Left ventricle myocardium inferior (tissue), 1 donor: ENCODE measurements at places on chromosomes 1 and 21. TPM values are rescaled to one million over a fixed set of nuclear protein-coding genes. Genes with fewer than 3 reads are reported as not detected.

GRCh38 chr1:27473755-27474154, 16.2 kb downstream of the WASF2 start:
- no peak for DNase-seq

The C1orf226 gene
- total RNA-seq = 8.7 TPM

- no peak for DNase-seq
These were observed 11.8 kb upstream of the RAP1GAP start for GRCh38 chr1:21680918-21681317.

DNA sequence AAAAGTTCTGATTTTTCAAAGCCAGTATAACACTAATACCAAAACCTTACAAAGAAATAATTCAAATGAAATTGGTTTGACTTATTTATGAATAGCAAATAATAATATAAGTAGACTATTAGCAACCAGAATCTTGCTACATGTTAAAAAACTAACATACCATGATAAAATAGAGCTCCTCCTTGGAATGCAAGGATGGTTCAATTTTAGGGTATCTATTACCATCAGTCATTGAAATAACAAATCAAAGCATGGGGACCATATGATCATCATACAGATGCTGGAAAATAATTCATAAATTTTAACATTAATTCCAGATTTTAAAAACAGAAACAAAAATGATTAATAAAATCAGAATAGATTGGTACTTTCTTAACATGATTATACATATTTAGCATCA, 66.3 kb downstream of the RRAGC start:
- no peak for DNase-seq

- no peak for DNase-seq
These were observed 15.1 kb upstream of the COP1 start for GRCh38 chr1:176222196-176222595.

The SPATA21 gene
- total RNA-seq = not detected

- peak; percentile 77 for DNase-seq
These were observed 3.5 kb downstream of the HSPG2 start for GRCh38 chr1:21933397-21934248.

The C1orf122 gene
- total RNA-seq = 47.3 TPM

GRCh38 chr1:179168536-179168935, 60.9 kb downstream of the ABL2 start:
- DNase-seq = no peak

DNA sequence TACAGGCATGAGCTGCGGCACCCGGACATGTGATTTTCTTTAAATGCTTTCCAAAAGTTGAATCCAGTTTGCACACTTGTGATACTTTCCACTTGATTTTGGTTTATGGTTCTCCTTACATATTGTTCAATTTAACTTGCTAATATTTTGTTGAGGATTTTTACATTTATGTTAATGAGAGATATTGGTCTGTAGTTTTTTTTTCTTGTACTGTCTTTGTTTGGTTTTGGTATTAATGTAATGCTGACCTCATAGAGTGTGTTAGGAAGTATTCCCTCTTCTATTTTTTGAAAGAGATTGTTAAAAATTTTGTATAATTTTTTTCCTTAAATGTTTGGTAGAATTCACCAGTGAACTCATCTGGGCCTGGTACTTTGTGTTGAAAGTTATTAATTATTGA, 34.6 kb upstream of the LPGAT1 start:
- no peak for DNase-seq

- no peak for DNase-seq
These were observed 37.1 kb downstream of the STYXL2 start for GRCh38 chr1:167130829-167131510.

DNA sequence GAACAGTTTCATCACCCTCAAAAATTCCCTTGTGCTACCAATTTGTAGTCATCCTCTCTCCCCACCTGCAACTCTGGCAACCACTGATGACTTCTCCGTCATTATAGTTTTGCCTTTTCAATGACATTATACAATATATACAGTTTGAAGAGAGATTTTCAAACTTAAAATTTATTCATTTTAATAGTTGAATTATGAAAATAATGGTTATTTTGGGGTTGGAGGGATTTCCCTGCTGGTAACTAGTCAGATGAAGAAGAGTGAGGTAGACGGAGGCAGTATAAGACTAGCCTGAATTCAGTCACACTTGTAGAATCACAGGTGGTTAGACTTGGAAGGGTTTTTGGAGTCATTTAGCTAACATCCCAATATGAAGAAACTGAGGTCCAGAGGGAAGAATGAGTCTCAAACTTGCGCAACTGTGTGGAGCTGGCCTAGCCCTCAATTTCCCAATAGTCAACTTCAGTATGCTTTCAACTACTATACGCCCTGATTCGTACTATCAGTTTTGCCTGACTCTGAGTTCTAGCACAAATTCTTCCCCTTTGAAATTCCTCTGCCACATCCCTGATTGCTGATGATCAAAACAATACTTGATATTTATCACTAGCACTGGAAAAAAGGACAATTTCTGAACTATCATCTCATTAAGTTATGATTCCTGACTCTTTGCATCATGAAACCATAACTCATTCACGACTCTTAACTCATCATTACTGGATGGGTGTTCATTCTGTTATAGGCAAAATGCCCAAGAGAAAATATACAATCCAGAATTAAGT, 54.2 kb downstream of the VANGL2 start:
- no peak for DNase-seq

DNA sequence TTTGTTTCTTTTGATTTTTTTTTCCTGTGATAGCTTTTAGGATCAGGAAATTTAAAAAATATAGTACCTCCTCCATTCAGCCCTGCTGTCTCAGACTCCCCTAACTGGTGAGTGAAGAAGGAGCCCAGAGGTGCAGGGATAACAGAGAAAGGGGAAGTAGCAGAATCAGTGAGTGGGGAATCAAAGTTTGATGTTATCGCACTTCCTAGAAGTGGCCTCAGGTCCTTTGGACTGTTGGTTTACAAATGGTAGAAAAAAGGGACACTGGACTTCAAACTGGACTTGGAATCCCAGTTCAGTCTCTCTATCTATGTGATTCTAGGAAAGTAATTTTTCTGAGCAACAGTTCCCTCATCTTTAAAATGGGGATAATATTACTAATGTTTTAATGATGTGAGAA, 99.5 kb downstream of the FGGY start:
- DNase-seq = no peak

- DNase-seq = no peak
These were observed 26.6 kb downstream of the TENT5C start for GRCh38 chr1:117632269-117633067.

DNA sequence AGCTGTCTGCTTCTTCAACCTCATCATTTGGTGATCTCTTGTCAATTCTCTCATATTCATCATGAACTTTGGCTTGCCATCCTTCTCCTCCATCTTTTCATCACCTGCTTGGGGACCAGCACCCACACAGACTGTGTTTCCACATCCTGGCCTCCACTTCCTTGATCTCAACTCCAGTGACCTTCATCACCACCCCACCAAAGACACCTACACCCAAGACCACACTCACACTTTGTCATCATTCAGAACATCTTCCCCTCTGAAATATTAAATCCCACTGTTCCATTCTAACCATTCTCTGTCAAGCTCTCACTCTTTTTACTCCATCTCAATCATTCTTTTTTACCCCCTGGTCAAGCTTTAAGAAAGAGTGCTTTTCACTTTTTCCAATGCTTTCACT, 115.5 kb upstream of the VAV3 start:
- DNase-seq = no peak

The SELL gene
- 1.2 TPM for total RNA-seq

The RAB42 gene
- total RNA-seq = 1.2 TPM

- DNase-seq = no peak
These were observed 35.4 kb upstream of the SCMH1 start for GRCh38 chr1:41277371-41277975.

DNA sequence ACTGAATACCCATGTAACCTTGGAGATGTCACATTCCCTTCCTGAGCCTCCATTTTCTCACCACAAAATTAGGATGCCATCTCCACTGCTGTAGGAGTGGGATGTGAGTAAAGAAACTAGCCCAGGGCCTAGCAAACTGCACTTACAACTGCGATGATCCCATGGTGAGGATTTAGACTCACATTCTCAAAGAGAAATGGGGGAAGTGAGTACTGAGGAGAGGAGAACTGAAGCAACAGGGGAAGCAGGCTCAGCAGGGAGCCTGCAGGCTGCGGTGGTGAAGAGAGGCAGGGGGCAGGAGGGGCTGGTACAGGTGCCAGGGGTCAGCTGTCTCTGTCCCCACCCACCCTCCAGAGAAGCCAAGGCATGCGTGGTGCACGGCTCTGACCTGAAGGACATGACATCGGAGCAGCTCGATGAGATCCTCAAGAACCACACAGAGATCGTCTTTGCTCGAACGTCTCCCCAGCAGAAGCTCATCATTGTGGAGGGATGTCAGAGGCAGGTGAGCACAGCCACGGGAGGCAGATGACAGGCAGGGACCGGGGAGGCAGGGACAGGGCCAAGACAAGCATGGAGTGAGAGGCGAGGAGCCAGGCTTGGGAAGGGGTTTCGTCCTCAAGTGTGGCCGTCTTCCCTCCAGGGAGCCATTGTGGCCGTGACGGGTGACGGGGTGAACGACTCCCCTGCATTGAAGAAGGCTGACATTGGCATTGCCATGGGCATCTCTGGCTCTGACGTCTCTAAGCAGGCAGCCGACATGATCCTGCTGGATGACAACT, 16.4 kb upstream of the ATP1A4 start:
- no peak for DNase-seq

The RGSL1 gene
- not detected for total RNA-seq

DNA sequence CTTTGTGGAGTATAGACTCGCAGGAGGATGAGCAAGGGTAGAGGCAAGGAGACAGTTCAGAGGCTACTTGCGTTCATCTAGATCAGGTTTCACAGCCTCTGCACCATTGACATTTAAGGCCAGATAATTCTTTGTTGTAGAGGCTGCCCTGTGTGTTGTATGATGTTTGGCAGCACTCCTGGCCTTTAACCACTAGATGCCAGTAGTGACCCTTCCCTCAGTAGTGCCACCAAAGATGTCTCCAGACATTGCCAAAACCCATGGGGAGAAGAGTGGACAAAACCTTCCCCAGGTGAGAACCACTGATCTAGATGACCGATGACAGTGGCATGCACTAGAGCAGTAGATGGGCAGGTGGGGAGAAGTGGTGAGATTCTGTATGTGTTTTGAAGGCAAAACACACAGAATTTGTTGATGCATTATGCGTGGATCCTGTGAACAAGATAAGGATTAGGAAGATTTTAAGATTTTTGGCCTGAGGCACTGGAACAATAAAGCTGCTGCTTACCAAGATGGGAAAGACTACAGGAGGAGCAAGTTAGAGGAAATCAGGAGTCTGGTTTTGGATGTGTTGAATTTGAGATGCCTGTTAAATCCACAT, 9.9 kb upstream of the COG2 start:
- DNase-seq = no peak

The SERPINC1 gene
- total RNA-seq = not detected
